Jurkat, Clone E6-1 (cell line): ENCODE measurements at places on chromosomes 5 and 9.

GRCh38 chr5:6372251-6373080 is 5.9 kb downstream of the MED10 start:
- DNase-seq = no peak

DNA sequence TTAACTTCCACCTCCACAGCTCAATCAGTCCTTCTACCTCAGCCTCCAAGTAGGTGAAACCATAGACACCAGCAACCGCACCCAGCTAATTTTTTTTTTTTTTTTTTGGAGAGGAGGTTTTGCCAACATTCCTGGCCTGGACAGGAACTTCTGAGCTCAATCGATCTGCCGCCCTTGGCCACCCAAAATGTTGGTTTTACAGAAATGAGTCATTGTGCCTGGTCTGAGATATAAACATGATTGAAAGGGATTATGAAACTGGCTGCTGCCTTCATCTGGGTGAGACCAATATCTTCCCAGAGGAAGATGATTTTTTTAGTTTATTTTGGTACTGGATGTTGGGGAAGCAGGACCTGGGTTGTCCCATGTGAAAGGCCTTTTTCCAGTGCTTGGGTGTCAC is 9.2 kb downstream of the TAF11L12 start:
- no peak for DNase-seq

GRCh38 chr5:56358046-56358445 is 124.9 kb upstream of the ANKRD55 start:
- no peak for DNase-seq

- no peak for DNase-seq
Observed at GRCh38 chr5:64285188-64286130, 119.8 kb downstream of the RNF180 start.

DNA sequence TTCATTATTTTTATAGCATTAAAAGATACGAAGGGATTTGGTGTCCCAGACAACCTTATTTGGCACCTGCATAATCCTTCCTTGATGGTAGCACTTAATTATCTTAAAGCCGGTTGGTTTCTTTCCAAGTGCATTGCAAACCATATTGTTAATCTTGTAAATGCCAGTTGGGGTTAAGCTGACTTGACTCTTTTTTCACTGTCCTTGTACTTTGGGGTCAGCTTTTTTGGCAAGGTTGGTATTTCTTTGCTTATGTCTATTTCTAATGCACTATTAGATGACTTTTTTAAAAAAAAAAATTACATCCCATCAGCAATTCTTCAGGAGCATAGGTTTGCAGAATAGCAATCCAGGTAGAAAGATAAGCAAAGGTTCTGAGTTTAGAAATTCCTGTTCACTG is 466.8 kb upstream of the TLE4 start:
- DNase-seq = no peak

DNA sequence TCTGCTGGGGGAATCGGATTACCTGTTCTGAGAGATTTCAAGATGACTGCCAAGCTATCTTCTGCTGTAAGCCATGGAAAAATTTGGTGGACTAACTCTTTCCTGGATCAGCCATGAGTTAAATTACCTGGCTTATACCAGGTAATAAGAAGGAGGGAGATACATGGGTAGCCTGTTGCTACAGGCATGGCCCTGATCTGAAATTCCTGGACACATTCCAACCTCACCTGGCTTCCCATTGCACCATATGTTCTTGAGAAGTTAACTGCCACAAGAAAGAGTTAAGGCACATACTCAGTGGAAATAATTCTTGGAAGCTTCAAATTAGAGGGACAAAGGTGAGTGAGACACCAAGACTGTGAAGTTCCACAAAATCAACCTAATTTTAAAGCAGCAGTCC is 371.3 kb downstream of the ACTL7B start:
- DNase-seq = no peak

DNA sequence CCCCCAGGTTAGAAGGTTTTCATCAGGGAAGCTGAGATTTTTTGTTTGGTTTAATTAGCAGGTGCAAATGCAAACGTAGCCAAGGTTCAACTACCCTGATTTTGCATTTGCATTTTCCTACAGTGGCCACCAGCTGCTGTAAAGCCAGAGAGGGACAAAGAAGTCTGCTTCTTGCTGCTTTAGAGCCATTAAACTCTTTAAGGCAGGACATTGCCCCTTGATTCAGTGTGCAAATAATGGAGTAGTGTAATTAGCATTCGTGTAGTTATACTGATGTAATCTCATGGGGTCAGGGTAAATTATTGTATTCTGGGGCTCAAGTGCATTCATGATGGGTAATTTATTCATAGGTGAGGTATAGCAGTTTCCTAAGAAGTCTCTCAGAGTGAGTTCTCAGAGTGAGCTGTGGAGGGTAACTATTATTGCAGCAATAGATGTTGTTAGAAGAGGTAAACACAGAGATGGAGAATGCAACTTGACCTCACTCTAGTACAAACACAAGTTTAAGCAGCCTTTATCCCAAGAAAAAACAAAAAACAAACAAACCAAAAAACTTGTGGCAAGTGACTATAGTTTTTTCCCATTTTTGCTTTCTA is 526.5 kb downstream of the KIF4B start:
- DNase-seq = no peak

GRCh38 chr9:115730845-115731244 is 422.7 kb upstream of the PAPPA start:
- peak; percentile 35 for DNase-seq

GRCh38 chr5:13553896-13554295 is 390.6 kb downstream of the DNAH5 start:
- no peak for DNase-seq

DNA sequence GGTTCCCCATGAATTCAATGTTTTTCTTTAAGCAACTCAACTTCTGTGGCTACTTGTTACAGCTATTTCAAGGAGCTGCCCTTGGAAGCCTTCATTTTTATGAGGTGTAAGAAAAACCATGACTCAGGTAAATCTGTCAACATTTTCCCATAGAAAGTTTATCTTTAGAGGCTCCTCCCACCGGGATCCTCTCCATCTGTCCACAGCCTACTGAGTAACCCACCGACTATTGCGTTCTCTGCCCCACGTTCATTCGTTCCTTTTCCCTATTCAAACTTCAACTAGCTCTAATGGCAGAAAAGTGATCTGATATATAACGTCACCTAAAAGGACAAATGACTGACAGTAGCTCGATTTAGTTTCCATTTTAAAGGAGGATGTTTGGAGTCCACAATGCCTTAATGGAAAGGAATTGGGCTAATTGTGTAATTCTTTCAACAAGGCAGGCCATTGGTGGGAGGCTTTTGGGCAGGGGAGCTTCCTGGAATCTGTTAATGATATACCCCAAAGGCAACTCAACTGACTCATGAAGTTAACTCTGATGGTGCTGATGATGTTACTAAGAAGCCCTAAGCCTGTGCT is 29.3 kb upstream of the NR3C1 start:
- DNase-seq = no peak

- DNase-seq = no peak
Observed at GRCh38 chr5:33612386-33612785, 171.6 kb downstream of the TARS1 start.

GRCh38 chr9:104025104-104025503 is 69.0 kb upstream of the SMC2 start:
- DNase-seq = no peak

- no peak for DNase-seq
Observed at GRCh38 chr9:119091074-119091473, 278.2 kb downstream of the BRINP1 start.

DNA sequence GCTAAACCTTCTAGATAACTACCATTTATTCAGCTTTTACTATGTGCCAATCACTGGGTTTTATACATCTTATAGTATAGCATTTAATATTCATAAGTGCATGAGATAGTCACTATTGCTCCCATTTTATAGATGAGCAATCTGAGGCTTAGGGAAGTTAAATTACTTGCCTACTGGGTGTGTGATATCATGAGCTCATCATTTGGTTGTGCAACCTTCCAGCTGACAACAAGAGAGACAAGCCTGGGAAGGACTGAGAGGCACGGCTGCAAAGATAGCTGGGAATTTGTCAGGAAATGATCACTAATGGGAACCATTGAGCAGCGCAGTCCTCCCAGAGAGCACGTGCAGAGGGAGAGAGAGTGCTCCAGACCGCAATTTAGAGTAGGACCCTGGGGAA is 481.6 kb upstream of the KIF2A start:
- no peak for DNase-seq

DNA sequence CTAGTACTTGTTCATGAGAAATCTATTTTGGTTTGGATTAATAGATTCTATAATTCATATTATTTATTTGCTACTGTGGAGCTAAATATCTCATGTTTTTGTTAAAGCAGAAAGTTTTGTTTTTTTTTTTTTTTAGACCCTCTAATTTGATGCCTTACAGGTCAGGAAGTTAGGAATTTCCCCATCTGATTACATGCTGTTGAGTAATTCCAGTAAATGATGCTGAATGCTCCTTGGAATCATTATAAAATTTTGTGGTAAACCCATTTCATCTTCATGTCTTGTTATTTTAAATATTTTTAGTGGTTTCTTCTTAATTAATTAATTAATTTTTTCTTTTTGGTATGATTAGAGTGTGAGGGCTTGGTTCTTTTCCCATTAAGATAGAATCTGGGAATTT is 35.6 kb downstream of the NNT start:
- DNase-seq = no peak

DNA sequence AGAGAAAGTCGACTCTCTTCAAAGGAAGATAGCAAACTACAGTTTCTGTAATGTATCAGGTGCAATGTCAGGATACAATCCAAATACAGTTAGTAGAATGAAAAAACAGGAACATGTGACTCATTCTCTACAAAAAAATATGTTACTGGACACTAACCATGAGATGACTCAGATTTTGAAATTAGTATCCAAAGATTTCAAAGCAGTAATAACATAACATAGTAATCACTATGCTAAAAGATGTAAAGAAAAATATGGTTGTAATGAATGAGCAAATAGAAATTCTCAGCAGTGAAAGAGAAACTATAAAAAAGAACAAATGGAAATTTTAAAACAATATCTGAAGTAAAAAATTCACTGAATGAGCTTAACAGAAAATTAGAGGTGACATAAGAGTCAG is 42.3 kb downstream of the SHOC1 start:
- DNase-seq = no peak

- no peak for DNase-seq
Observed at GRCh38 chr5:42875785-42876374, 64.2 kb upstream of the SELENOP start.

DNA sequence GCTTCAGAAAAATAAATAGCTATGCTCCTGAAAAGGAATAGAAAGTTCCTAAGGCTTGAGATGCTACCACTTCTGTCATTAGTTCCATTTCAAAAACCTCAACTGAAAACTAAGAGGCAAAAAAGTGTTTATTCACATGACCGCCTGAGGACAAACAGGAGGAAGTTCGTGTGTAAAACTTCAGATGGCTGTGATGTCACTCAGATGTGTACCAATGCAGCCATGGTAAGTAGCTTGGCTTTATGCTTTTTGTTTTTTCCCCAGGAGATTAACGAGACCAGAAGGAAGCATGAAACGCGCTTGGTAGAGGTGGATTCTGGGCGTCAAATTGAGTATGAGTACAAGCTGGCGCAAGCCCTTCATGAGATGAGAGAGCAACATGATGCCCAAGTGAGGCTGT is 33.0 kb downstream of the LMNB1 start:
- DNase-seq = no peak

DNA sequence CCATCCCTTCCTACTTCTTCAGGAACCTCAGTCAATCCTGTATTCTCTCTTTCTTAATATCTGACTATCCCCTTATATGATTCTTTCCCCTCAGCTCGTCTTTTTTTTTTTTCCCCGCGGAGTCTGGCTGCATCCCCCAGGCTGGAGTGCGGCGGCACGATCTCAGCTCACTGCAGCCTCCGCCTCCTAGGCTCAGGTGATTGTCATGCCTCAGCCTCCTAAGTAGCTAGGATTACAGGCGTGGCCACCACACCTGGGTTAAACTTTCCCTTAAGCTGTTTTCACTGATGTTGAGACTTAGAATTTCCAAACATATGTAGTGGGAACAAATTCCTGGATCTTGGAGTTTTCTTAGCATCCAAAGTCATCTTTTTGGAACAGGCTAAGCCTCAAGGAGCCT is 13.3 kb upstream of the RUSC2 start:
- DNase-seq = no peak

DNA sequence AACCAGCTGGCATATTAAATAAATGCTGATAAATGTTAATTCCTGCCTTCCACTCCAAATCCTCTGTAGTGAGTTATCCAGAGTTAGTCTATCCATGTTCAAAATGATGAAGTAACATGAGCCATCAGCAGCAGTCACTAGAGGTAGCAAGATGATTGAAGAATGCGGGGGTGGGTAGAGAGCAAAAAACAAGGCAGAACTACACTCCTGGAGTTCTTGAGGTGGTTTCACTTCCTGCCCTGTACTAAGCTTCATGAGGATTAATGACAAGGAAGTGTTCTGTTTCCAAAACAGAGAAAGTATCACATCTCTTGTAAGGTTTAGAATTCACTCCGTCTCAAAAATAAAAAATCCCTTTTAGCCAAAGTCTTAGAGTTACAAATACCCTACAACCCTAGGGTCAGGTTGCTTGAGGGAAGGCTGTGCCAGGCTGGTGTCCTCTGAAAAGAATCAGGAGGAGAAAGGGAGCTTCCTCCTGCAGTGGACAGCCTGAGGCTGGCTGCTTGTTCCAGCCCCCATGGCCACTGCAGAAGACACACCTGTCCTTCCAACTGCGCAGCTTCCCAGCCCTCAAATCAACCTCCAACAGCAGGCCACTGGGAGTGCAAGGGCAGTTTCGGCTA is 180.2 kb downstream of the DENND1A start:
- peak; percentile 59 for DNase-seq

DNA sequence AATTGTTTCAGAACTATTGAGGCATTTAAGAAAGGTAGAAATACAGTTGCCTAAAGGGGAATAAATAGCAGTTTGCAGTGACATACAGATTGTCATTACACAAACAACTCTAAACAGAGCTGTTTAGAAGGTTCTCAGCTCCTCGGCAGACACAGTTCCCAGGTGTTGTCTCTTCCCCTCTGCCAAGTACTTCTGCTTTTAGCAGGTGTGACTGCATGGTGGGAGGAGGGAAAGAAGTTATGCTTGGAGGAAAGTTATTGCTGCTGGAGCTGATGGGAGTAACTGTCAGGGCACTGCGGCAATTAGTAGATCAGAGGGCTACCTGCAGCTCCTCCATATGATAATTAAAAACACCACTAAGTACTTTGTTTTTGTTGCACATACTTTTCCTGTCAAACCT is 14.5 kb downstream of the EDIL3 start:
- no peak for DNase-seq

- no peak for DNase-seq
Observed at GRCh38 chr9:19404283-19405075, 4.3 kb upstream of the ACER2 start.

GRCh38 chr5:128083811-128084227 is 253 bp downstream of the SLC12A2 start:
- DNase-seq = no peak

GRCh38 chr9:133874060-133874657 is 118.0 kb downstream of the VAV2 start:
- DNase-seq = no peak

- DNase-seq = peak; percentile 80
Observed at GRCh38 chr9:106420511-106420944, 442.4 kb upstream of the ZNF462 start.

GRCh38 chr9:38067859-38068681 is 957 bp downstream of the SHB start:
- no peak for DNase-seq

- peak; percentile 76 for DNase-seq
Observed at GRCh38 chr5:132500931-132501628, 10.5 kb upstream of the IRF1 start.

GRCh38 chr5:116389601-116390000 is 185.0 kb downstream of the SEMA6A start:
- no peak for DNase-seq

- DNase-seq = no peak
Observed at GRCh38 chr5:18323891-18324290, 689.6 kb downstream of the TAF11L14 start.

- DNase-seq = no peak
Observed at GRCh38 chr9:124222918-124223720, 34.6 kb upstream of the NEK6 start.
